ENCODE measurements at places on chromosomes 11 and 22.

- no peak for DNase-seq
Observed at GRCh38 chr11:71466358-71466757, 13.4 kb downstream of the NADSYN1 start.

DNA sequence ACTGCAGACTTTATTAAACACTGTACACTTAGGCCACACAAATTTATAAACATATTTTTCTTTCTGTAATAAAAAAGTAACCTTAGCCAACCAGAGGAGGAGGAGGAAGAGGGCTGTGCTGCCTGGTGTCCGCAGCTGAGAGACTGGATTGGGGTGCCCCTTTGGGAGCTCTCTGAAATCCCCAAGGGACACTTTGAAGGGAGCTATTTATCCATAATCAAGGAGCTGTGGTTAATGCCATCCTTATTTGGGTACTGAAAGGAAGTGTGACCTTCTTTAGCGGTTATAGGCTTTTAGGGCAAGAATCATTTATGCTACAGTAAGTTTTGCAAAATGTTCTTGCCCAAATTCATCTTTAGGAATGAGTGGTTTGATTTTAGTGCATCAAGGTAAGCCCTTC is 125.8 kb downstream of the RASSF10 start:
- no peak for DNase-seq

DNA sequence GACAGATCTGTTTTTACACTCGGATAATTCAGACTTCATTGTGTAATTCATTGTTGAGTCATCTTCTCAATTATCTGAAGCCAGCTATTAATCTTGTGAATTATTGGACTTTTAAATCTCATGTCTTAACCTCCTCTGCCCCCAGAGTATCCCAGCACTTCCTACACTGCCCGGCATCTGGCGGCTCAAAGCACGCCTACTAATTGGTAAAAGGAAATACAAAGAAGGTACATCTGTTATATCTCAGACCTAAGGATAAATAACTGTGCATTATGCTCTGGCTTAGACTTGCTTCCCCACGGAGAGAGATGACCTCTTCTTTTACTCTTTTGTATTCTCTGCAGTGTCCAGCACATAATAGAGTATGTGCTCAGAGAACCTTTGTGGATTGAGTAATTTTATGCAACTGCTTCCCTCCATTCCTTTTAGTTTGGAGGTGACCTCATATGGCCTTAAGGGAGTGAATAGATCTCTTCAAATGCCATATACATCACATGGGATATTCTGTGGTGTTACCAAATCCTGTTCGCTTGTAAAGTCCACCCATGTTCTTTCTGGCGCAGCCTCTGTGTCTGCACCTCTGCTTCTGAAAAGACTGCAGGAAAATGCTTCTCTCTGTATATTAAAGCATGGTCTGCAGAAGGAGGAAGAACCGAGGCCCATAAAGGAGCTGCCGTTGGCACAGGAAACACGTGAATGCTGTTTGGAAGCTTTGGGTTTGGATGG is 125.6 kb upstream of the SORL1-AS1 start:
- no peak for DNase-seq

DNA sequence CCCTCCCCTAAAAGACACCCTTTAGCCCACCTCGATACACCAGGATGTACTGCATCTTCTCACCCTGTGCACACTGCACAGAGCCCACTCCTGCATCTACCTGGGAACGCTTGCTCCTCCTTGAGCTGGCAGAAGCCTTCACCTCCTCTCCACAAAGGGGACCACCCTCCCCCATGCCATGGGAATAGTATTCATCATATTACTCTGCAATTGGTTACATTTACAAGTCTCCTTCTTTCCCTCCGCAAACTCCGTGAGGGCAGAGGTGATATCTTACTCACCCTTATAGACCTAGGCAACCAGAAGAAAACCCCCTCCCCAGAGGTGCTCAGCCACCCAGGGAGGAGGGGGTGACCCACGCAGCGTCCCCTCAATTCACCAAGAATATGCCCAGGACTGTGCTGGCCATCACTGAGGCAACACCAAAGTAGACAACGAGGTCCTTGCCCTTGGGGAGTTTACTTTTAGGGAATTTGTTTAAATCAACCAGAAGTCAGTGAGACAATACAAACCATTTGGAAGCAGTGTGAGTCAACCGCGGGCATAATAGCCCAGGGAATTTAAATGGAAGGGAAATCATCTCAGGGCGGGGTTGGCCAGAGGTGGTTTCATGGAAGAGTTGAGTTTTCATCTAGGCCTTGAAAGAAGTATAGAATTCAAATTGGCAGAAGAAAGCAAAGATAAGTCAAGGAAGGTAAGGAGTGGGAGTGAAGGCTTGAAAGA is 214.5 kb downstream of the BARX2 start:
- no peak for DNase-seq

DNA sequence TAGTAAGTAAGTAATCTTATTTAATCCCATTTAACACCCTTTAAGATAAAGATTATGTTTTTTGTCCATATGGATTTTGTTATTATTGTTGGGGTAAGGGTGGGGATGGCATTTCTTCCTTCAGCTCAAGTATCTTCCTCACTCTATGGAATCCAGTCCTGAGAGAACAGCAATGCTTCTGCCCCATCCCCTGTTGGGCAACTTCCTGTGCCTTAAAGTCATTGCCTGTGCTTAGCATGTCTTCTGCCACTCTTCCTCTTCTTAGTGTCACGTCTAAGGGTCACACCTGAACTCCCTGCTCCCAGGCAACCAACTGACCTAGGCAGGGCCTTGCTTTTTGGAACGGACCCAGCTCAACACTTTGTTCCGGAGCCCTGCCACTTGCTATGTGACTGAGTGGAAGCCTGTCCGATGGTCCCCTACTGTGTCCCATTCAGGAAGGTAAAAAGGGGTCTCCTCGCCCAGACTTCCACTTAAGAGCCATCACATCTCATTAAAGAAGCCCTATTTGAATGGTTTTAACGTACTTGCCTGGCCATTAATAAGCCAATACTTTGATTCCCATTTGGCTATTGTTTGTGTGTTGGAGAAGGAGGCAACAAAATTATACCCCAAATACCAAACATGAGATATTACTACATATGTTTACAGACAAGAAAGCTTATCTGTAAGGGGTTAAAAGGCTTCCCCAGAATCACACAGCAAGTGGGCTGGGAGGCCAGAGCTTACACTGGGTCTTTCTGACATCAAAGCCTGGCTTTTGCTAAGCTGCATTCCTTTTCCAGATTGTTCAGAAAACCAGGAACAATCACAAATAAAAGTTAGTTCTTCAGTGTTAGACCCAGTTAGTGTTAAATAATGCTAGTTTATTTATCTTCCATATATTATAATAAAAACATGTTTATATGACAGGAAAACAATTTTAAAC is 59.2 kb downstream of the RAB38 start:
- no peak for DNase-seq

DNA sequence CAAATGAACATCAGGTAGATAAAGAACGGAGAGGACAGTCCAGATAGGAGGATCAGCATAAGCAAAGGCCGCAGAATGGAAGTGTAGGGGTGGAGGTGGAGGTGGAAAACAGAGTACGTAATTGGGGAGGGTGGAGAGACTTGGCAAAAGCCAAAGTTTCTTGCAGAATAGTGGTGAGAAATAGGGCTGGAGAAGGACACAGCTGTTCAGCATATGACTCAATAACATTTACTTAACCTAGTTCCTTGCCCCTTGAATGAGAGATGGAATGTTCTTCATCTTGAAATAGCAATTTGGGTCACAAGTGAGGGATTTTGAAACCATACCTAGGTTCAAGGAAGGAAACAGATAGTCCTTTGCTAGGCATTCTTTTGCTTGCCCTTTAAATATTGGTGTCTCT is 235.9 kb upstream of the ARHGAP20 start:
- DNase-seq = no peak

GRCh38 chr22:35987487-35987886 is 41.1 kb downstream of the RBFOX2 start:
- DNase-seq = no peak

GRCh38 chr11:88103337-88104206 is 71.7 kb downstream of the RAB38 start:
- no peak for DNase-seq

- no peak for DNase-seq
Observed at GRCh38 chr11:102831489-102832440, 11.6 kb downstream of the MMP3 start.

DNA sequence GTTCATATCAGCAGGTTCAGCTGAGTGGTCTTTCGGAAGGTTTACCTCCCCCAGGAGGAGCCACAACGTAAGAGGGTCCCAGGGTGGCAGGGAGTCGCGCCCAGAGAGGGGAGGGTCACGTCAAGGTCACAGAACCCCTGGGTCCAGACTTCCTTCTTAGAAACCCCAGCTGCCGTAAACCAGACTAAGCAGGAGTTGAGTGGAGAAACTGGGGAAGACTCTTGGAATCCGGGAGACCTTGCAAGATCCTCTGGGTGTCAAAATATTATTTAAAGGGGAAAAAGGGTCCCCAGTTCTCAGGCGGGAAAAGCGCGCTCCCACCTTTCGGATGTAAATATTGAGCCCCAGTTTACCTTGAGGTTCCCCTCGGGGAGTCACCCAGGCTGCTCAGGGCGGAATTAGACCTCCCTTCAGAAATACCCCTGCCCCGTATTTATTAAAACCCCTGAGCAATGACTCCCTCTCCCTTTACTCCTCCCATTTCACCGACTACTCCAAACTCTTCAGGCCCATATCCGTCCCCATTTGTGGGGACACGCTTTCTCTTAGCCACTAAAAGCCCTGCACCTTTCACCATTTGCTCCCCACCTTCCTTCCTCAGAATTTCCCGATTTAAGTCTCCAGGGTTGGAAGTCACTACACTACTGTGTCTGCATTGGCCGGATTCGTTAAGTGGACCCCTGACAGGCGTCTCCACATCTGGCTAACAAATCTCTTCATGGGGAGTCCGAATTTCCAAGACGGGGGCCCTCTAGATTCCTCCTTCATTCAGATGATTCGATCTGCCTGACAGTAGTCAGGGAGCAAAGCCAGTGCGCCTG is 4.2 kb downstream of the SLC17A6 start:
- DNase-seq = no peak

GRCh38 chr22:20618488-20618887 is 111.1 kb downstream of the MED15 start:
- no peak for DNase-seq

DNA sequence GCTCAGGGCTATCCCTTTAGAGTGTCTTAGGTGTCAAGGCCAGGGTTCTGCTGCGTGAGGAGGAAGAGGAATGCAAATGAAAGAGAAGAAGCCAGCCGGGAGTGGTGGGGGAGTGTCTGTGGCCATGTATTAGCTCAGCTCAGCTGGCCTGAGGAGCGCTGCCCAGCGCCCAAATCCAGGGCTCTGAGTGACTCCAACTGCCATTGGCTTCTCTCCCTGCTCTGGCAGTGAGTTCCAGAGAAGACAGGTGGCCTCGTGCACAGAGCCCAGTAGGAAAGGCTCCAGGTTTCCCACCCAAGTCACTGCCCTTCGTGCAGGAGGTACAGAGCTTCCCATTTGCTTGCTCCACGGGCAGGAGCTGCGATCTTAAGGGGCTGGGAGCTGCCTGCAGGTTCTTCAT is 302.0 kb downstream of the KIRREL3 start:
- no peak for DNase-seq

DNA sequence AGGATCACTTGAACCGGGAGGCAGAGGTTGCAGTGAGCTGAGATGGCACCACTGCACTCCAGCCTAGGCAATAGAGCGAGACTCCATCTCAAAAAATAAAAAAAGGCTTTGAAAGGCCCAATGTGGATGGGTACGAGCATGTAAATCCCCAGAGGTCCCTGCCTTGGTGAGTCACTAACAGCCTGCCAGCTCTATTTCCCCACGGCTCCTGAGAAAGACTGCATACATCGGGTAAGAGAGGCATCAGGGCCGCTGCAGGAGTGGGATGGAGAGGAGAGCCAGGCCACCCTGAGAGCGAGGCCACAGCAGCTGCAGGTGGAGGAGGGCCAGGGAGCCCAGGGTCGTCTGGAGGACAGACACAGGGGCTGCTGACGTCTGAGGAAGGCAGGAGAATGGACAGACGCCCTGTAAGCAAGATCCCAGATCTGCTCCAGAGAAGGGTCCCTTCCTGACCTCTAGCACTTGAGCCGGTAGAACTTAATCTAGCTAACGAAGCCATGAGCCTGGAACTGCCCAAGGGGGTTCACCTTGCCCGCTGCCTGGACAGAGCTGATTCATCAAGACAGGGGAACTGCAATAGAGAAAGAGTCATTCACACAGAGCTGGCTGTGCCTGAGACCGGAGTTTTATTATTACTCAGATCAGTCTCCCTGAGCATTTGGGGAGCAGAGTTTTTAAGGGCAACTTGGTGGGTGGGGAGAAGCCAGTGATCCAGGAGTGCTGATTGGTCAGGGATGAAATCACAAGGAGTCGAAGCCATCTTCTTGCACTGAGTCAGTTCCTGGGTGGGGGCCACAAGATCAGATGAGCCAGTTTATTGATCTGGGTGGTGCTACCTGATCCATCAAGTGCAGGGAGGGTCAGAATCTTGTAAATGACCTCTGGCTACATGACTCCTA is 5.1 kb upstream of the KRTAP5-9 start:
- DNase-seq = no peak

- DNase-seq = no peak
Observed at GRCh38 chr11:29538339-29539036, 478.3 kb downstream of the KCNA4 start.

- no peak for DNase-seq
Observed at GRCh38 chr11:27718346-27718862, 18.1 kb upstream of the BDNF start.

DNA sequence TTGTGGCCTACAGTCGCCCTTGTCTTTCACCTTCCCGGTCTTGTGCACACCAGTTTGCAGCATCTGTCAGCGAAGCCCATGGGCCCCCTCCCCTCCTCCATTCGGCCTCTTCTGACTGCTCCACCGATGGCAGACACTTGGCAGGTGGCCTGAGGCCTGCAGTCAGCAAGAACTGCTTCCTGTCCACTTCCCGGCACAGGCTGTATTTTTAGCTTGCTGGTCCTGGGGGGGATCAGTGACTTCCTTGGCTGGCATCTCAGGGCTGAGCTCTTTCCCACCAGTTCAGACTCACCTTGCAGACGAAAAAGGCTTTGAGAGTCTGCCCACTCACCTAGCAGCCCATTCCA is 106.4 kb downstream of the SYN3 start:
- DNase-seq = no peak

- DNase-seq = no peak
Observed at GRCh38 chr11:12853652-12854296, 155.3 kb upstream of the RASSF10 start.

- no peak for DNase-seq
Observed at GRCh38 chr11:67054346-67054835, 2.3 kb upstream of the RHOD start.

DNA sequence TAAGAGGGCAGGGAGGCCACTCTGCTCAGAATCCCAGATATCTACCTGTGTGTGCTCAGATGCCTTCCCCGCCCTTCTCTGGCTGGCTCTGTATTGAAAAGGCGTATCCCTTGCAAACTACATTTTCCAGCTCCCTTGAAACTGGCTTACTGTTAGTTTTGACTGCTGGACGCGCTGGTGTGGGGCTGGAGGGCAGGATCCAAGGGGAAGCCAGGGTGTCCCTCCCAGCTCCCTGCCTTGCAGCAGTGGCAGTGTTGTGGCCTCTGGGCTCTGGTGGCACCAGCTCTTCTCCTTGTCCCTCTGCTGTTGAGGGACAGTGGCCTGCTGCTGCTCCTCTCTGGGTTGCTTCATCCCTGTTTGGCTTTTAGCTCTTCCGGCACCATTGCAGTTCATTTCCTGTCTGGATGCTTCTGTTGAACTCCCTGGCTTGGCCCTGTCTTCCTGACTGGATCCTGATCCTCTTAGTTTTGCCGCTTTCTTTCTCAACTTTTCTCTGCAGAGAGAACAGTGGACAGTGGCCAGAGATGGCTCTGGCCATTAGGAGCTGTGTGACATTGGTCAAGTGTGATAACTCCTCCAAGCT is 107.1 kb upstream of the PARVA start:
- no peak for DNase-seq

GRCh38 chr11:102921587-102922220 is 33.8 kb downstream of the MMP13 start:
- no peak for DNase-seq

Measured in stimulated activated CD8-positive, alpha-beta memory T cell treated with anti-CD3 and anti-CD28 coated beads, Interleukin-15, amount 100 ng/mL, for 24 hours (primary cell).